ENCODE measurements at places on chromosomes 13 and 19.
A peak's percentile ranks its signal among the peaks of the same experiment; 100 is the strongest.

DNA sequence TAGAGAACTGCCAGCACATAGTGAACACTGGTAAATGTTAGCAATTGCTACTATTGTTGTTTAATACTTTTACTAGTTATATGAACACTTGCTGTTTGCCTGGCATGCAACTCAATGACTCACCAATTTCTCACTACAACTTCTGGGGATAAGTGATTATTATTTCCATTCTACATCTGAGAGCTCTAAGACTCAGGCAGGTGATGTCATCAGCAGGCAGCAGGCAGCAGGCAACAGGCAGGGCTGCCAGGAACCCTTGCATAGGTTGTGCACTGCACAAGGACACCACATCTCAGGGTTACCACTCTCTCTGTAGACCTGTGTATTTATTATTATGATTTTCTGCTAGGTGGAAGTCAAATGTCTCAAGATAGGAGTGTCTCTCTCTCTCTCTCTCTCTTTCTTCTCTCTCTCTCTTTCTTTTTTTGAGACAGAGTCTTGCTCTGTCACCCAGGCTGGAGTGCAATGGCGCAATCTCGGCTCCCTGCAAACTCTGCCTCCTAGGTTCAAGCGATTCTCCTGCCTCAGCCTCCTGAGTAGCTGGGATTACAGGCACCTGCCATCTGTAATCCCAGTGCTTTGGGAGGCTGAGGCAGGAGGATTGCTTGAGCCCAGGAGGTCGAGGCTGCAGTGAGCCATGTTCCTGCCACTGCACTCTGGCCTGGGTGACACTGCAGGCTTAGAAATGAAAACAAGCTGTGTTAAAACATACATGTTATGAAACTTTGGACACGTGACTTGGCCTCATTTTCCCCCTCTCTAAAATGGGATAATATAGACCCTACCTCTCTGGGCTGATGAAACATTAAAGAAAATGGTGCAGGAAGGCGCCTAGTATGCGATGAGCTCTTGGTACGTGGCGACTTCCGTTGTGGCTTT, 22.7 kb downstream of the HPN start:
- DNase-seq = no peak

GRCh38 chr19:55486971-55487923, 989 bp upstream of the SSC5D start:
- DNase-seq = peak; percentile 14

DNA sequence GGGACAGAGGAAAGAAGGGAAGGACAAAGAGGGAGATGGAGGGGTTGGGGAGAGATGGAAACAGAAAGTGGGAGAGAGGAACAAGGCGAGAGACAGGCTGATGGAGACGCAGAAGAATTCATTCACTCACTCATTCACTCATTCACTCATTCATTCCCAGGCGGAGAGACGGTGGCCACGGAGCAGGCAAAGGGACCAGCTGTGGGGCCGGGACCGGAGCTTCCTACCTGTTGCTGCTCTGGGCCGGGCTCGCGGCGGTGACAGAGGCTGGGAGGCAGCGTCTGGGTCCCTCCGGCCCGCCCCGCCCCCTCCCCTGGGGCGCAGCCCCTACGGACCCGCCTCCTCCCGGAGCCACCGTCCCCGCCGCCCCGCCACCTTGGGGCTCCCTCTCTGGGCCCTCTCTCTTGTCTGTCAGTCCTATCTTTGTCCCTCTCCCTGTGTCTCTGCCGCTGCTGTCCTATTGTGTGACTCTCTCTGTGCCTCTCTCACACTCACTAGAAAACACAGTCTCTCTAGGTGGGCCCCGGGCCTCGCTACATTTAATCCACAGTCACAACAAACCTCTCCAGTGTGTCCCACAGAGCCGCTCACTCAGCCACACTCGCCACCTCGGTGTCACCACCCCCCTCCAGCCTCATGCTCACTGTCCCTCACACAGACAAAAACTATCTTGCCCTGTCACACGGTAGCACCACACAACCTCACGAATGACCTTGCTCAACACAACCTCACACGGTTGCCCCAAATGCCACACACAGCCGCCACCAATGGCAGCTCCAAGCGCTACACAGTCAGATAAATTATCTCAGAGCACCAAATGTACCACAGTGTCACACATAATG, at the start of gene GNG8:
GNG8 (minus strand) TSS at position 283 of the 842 bp plus-strand sequence. CDS start 1,520 bp downstream, outside the sequence.
- DNase-seq = peak; percentile 29

DNA sequence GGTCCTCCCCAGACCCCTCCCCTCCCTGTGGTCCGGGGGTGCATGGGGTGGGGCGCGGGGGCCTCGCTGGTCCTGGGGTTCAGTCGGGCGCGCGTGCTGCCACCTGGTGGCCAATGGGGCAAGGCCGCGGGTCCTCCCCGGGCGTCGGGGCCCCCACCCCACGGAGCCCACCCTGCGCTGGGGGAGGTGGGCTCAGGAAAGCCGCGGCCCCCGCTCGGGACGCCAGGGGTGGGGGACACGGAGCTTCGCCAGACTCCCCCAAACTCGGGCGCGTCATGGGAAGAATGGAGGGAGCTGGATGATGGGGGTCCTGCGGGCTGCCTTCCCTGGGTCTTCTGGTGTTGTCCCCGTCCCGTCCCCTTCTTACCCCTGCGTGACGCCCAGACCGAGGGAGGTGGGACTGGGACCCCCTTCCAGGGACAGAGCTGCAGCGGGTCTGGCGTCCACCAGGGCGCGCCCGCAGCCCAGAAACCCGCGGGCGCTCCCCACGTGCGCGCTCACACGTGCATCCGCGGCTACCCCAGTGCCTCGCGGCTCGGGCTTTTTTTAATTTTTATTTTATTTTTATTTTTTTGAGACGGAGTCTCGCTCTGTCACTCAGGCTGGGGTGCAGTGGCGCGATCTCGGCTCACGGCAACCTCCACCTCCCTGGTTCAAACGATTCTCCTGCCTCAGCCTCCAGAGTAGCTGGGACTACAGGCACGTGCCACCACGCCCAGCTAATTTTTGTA, 19.8 kb upstream of the TCF3 start:
- DNase-seq = peak; percentile 40

GRCh38 chr19:18254546-18255503, 19.4 kb downstream of the IQCN start:
- DNase-seq = peak; percentile 58

- peak; percentile 90 for DNase-seq
Measured at GRCh38 chr13:84896128-84896527, 903.1 kb downstream of the SLITRK6 start.

DNA sequence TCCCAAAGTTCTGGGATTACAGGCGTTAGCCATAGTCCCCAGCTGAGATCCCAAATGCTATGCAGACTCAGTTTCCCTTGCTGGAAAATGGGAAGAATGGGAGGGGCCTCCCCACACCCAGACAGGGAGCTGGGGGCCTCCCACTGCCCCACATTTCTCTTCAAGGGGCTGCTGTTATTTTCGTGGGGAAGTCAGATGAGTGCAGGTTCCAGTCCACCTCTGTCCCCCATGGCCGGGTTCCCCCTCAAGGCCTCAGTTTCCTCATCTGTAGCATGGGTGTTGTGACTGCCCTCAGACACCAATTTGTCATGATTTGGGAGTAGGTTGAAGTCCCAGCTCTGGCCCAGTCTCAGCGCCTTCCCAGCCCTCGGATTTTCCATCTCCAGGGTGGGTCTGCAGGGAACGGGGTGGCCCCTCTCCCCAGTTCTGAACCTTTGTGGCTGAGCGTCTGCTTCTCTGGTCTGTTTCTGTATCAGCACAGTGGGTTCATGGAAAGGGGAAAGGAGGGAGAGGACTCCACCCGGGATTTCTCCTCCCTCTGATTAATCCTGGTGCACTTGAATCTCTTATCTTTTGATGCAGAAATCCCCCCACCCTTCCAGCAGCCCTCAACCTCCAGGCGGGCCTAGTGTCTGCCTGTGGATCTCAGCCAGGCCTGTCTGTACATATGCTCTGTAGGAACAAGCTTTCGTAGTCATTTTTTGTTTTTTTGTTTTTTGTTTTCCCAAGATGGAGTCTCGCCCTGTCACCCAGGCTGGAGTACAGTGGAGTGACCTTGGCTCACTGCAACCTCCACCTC, 12.2 kb downstream of the NFIC start:
- no peak for DNase-seq

DNA sequence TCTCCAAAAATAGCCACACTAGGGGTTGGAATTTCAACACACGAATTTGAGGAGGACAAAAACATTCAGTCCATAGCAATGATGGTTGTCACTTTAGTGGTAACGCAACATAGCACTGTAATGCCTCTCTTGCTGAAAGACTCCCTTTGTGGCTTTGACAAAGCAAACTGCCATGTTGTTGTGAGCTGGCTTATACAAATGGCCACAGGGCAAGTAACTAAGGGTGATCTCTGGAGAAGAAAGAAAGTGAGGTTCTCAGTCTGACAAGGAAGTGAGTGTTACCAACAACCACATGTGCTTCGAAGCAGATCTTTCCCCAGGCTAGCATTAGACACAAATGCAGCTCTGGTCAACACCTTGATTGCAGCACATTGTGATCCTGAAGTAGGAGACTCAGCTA, 79.1 kb upstream of the PCDH17 start:
- no peak for DNase-seq

GRCh38 chr19:44050740-44051649, 841 bp upstream of the ZNF223 start:
- peak; percentile 36 for DNase-seq

GRCh38 chr19:42271045-42271419, 2.0 kb downstream of the CIC start:
- DNase-seq = peak; percentile 27

DNA sequence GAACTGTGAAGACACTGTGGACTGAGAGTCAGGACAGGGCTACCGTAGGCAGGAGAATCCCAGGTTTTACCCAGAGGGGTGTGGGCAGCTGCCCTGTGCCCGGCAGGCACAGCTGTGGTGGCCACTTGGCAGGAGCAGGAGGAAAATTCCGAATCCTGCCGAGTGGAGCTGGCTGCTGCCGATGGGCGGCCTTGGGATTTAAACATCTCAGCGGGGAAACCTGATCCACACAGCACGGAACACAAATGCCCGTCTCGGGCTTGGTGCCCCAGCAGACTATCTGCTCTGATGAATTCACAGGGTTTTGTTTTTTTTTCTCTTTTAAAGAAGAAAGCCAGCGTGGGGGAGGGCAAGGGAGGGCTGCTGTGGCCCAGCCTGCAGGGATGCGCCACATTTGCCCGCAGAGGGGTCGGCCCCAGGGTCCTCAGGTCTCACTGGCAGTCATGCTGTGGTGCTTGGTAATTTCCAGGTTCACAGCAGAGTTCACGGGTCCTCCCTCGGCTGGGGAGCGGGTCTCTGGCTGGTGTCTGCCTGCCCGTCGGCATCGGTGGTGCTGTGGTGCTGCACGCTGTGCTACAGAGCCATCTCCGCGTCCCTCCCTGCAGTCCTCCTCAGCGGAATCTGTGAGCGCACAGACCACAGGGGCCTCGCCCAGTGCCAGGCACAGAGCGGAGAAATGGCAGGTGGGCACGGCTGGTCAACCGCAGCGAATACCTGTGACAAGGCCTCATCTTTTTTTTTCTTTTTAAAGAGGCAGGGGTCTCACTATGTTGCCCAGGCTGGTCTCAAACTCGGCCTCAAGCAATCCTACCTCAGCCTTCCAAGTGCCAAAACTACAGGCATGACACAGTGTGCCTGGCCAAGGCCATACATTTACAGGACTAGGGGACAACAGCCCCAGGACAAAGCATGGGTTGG, 28.1 kb downstream of the MPND start:
- no peak for DNase-seq

DNA sequence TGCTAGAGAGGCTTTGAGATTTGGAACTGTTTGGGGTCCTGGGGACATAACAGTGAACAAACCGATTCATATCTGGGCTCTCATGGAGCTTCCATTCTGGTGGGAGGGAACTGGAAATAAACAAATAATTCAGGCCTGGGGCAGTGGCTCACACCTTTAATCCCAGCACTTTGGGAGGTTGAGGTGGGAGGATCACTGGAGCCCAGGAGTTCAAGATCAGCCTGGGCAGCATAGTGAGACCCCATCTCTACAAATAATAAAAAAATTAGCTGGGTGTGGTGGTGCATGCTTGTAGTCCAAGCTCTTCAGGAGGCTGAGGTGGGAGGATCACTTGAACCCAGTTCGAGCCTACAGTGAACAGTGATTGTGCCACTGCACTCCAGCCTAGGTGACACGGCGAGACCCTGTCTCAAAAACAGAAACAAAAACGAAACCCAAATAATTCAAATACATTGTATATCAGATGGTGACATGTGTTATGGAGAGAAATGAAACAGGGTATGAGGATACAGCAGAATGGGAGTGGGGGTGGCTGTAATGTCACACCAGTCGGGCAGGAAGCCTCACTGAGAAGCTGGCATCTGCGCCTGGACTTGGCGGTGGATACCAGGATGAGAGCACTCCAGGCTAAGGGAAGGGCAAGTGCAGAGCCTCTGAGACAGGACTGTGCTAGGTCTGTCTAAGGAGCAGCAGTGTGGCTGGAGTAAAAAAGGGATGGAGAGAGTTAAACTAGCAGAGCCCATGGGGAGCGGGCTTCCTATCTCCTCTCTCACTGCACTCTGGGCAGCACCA, 131.1 kb upstream of the ZNF536 start:
- no peak for DNase-seq

DNA sequence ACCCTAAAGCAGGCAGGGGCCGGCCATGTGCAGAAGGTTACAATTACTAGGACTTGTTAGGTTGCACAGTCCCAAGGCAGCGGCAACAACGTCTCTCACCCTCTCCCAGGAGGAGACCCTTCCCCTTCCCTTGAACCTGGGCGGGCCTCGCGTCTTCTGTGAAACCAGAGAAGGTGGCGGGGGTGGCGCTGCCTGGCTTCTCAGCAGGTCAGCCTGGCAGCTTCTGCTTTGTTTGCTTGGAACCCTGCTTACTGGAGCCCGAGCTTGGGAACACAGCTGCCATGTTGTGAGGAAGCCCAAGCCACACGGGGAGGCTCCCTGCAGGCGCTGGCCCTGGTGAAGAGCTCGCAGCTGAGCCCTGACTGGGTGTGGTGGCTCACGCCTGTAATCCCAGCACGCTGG, 15.5 kb downstream of the MKNK2 start:
- no peak for DNase-seq

GRCh38 chr13:106651442-106651841, 83.5 kb upstream of the ARGLU1 start:
- DNase-seq = no peak

DNA sequence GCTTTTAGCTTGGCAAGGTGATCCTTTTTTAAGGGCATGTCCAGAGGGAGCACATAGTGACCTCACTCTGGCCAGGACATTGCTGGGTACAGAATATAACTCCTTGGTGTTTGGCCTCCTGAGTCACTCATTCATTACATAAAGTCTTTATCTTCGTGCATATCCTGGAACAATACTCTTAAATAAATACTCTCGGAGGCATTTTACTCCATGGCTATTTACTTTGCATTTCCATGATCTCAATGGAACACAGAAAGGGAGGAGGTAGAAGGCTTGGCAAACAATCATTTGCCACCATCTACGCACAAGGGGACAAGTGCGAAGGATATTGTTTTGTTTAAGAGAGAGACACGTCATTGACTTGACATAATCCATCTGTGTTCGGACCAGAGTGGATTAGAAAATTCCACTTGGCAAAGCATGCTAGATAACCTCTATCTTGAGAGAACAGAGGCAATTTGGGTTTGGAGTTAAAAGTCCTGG, 210.0 kb downstream of the IRS2 start:
- no peak for DNase-seq

- peak; percentile 88 for DNase-seq
Measured at GRCh38 chr13:102580552-102581169, 16.1 kb upstream of the TPP2 start.

All from NCI-H1417 (cell line).